ENCODE measurements at places on chromosomes 1 and 21.

GRCh38 chr1:214793708-214794107, 190.7 kb downstream of the CENPF start:
- no peak for DNase-seq

DNA sequence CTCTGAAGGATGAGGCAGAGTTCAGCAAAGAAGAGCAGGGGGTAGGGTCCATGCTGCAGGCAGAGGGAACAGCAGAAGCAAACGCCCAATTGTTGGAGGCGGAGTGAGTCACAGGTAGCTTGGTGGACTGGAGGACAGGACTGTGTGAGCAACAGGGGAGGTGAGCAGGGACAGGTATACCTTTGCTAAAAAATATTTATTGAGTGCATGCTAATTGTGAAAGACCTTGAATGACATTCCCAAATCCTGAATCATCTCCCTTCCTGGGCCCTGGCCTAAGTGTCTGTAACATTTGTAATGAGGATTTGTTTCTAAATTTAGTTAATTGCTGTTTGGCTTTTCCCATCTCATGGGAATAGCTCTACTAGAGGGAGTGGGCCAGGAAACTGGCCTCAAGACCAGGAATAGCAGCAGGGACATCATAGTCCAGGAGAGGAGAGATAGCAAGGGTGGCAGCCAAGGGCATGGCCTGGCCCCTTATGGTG, 123.7 kb downstream of the FOXD2 start:
- no peak for DNase-seq

- no peak for DNase-seq
These were observed 26.7 kb downstream of the ASTN1 start for GRCh38 chr1:177137814-177138213.

- DNase-seq: no peak
These were observed 5.7 kb upstream of the ZDHHC18 start for GRCh38 chr1:26820784-26821269.

Measured in Peyer's patch (tissue), 4 donors.